ENCODE measurements at places on chromosomes 11 and 22.
A peak's percentile ranks its signal among the peaks of the same experiment; 100 is the strongest.

DNA sequence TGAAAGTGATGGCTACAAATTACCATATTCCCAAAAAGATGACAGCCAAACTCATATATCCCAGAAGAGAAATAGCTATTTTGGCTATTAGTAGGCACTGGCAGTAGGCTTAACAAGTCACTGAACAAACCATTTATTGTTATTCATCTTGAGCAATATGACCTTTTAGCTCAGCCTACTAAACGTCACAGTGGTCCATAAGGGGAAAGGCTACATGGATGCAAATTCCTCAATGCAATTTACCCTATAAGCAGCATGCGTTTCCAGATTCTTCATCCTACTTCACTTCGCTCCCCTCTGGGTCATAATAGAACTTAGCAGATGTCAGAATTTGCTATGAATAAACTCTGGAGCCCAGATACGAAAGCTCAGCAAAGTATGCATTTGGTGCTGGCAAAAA, 114.0 kb downstream of the SIK3 start:
- no peak for DNase-seq

DNA sequence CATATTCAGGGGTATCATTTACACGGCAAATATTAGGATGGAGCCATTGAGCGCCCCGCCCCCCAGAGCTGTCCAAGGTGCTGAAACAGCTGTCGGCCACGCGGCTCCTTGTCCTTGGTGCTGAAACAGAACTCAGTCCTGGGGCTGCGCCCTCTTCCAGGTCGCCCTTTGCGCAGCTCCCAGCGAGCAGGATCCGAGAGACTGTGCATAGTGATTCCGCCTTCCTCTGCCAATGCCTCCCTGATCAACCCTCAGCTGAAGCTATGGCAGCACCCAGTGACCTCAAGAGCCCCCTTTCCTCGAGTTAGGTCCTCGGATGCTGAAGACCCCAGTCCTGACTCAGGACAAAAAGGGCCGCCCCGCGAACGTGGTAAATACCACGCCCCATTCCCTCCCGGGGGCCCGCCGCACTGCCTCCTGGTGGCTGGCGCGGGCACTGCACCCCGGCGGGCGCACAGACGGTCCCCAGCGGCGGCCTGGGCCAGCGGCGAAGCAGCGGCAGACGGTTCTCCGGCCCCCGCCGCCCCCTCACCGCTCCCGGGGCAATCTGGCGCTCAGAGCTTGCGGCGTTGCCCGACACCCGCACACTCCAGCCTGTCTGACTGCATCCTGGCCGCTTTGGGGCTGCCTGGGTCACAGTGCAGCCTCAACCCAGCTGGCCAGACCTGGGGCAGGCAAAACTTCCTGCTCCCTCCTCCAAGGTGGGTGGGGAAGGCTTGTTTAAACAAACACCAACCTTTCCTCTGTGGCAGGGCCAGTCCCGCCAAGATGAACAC, 13.4 kb downstream of the SYT7 start:
- DNase-seq = peak; percentile 83

DNA sequence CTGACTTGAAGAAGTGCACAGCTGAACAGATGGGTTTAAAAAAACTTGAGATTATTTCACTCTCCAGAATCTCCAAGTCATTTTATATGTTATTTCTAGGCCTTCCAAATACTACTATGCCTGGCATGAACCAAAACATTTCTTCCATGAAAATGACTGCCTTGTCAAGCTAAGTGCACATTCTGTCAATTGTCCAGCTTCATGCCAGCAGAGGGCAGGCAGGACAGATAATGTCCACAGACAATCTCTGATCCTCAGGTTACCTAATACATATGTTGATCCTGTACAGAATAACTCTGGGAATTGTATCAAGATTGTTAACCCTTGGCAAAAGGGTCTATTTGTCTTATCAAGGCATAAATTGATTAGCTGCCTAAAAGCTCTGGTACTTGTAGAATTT, 229.5 kb downstream of the AASDHPPT start:
- DNase-seq = no peak

GRCh38 chr11:59801981-59802638, 8.5 kb downstream of the MRPL16 start:
- DNase-seq = no peak

- no peak for DNase-seq
Measured at GRCh38 chr11:93524173-93524536, 19.0 kb downstream of the SMCO4 start.

DNA sequence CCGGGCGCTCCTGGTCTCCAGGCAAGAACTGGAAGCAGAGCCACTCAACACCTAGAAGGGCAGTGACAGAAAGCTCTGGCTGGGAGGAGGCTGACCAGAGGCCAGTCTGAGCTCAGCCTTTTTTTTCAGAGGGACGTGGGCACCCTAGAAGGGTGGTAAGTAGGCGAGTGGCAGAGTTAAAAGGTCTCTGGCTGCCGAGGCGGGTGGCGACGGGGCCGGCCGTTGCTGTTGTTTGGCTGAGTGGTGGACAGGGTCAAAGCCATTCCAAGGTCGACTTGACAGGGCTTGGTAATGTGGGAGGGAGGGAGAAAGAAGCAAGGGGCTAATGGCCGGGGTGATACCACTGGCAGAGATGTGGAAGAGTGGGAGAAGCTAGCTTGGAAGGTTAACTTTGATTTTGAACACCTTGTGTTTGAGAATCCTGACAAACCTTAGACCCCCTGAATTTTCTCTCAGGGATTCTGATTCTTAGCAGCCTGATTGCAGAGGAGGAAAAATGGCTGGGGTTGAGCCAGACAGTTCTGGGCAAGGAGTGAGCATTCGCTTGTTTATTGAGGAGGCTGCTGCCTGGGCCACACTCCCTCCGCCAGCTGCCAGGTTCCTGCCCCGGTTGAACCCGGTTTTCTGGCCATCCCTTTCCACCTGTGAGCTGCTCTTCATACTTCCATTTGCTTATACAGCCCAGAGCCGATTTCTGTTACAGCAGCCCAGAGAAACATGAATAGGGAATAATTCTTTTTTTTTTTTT, 868 bp upstream of the SYCE3 start:
- DNase-seq = no peak

DNA sequence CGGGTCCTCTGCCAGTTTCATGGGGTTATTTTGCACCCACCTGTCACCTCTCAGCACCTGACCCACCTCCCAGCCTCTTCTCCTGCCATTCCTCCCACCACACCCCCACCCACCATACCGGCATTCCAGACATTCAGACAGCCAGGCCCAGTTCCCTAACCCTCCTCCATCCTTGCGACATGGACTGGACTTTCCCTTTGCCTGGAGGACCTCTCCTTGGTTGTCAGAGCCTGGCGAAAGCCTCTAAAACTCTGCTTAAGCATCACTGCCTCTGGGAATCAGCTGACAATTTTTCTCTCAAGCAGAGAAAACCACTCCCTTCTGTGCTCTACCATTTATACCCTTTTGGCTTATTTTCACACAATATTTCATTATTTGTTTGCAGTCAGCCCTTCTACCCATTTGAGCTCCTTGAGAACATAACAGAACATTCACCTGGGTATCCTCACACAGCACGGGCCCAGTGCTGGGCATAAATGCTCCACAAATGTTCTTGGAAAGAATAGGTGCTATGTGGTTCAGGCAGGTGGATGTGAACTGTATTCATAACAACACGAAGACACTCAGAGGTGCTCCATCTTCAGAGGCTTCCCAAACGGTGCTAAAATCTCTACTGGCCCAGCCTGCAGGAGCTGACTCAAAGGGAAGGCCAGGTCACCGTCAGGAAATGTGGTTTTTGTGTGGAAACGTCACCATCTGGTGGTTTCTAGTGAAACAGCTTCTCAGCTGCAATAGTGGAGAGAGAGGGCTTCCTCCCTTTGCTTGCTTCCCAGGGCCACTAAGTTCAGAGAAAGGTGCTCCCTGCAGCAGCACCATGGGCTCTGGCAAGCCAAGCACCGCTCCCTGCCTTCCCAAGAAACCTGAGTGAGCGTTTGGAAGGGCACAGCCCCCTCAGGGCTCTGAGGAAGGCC, 10.4 kb downstream of the SPATA19 start:
- DNase-seq = no peak

- DNase-seq = no peak
Measured at GRCh38 chr11:130054966-130055365, 14.7 kb upstream of the APLP2 start.

DNA sequence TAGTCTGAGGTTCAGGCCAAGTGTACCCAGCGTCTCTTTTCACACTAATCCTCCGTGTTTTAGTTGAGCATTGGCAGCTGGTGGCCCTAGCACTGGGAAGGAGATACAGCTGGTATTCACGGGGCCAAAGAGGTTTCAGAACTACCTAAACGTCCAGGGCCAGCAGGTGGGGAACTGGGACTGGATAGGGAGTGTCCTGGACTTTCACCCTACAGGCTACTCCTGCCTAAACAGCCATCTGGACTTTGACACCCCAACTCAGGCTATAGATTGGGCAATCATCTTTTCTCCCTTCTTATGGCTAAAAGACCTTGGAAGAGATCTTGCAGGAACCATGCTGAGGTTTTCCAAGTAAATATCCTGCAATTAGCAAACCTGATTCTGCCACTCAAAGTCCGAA, 2.8 kb downstream of the SPON1 start:
- no peak for DNase-seq

DNA sequence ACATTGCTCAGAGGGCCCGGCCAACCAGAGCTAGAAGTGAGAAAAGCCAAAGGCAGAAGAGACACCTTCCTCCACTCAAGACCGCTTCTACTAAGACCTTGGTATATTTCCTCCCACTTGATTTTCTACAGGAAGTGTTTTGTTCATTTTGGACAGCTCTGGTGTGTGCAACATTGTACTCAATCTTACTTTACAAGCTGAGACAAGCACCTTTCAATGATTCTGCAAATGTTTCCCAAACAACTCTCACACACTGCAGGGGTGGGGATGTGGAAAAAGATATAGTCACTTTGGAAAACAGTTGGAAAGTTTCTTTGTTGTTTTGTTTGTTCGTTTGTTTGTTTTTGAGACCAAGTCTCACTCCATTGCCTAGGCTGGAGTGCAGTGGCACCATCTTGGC, 15.7 kb downstream of the MYO18B start:
- no peak for DNase-seq

- DNase-seq = no peak
Measured at GRCh38 chr11:115363921-115364320, 140.3 kb downstream of the CADM1 start.

DNA sequence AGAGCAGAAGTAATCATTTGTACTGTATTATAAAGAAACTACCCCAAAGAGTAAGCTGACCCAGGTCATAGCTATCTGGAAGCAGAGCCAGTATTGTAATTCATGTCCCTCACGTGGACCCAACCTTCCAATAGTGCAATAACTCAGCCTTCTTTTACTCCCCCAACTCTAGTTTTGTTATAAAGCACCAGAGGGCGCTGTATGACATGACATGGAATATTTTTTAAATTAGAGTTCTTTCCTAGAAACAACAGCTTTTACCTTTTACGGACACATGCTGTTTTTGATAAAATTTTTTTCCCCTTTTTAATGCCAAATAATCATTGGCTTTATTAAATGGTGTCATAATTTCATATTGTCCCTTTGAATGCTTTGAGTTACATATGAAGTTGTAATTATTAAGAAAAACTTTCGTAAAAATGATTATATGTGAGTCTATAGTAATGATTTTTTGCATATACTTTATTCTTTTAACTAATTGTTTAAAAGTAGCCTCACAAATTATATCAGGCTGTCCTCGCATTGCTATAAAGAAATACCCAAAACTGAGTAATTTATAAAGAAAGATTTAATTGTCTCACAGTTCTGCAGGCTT, 76.9 kb downstream of the DKK3 start:
- peak; percentile 6 for DNase-seq

DNA sequence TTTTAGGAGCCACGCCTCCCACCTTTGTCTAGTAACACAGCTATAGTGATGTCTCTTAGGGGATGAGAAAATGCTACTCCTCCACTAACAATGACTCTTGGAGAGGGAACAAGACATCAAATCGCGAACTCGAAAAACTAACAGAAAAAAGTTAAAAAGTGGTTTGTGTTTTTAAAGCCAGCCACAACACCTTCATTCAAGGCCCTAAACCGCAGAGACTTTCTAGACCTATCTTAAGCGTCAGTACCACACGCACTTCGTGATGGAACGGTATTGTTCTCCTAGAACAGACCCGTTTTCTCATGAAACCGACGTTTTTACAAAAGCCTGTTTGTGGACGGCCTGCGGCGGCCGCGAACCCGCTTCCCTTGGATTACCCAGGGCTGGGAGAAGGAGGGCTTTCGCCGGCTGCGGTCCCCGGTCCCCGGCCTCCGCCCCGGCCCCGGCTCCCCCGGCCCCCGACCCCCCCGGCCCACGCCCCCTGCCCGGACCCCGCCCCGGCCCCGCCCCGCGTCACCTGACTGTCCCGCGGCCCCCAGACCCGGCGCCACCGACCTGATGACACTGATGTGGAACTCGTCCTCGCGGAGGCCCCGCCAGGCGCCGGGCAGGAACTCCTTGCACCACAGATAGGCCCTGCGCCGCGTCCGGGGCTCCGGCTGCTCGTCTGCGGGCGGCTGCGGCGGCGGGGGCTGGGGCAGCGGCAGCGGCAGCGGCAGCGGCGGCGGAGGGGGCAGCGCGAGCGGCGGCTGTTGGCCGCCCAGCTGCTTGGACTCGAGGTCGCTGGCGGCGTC, 718 bp downstream of the CHKA start:
- peak; percentile 81 for DNase-seq

GRCh38 chr11:128206461-128206860, 380.9 kb downstream of the ETS1 start:
- no peak for DNase-seq

DNA sequence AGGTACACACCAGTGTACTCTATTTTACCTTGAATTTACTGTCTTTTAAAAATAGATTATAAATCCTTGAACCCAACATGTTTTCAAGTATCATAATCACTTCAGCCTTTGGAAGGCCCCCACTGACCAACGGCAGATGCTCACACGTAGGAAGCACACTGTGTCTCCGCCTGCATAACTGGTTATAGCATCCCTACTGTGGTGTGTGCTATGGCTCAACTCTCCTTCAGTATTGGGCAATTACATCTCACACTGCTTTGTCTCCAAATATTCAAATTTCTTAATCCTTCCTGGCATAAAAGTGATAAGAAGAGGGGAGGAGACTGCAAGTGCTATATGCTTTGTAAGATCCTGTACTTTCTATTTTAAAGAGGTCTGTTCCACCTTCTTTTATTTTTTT, 165.7 kb downstream of the CADM1 start:
- no peak for DNase-seq

- no peak for DNase-seq
Measured at GRCh38 chr22:46065691-46066454, 84.5 kb upstream of the PPARA start.

DNA sequence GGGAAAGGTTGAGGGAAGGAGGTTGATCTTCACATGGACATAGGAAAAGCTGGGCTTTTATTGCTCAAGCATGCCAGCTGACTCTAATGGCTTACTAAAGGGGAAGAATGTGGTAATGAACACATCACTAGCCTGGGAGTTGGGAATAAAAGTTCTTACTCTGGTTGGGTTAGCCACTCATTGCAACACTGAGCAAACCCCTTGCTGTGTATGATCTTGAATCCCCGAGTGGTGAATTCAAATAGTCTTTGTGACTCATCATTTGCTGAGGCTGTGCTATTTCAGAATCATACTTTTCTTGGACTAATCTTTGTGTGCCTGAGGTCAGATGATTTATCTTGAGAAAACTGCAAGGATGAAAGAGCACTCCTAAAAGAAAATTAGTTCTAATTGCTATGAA, 304.1 kb upstream of the ANO5 start:
- no peak for DNase-seq

All from naive thymus-derived CD8-positive, alpha-beta T cell (primary cell).